Nasal cavity respiratory epithelium epithelial cell of viscerocranial mucosa (primary cell): ENCODE measurements at places on chromosomes 11 and 22. TPM values are rescaled to one million over a fixed set of nuclear protein-coding genes. Genes with fewer than 3 reads are reported as not detected.

The ACTN3 gene
- total RNA-seq: under 0.01 TPM in 1 of 2 replicates, not detected in the other

The IL18 gene
- total RNA-seq: 23.3 and 40.0 TPM in 2 replicates

The INPP5J gene
- 0.34 and 1.1 TPM in 2 replicates for total RNA-seq

The CSRP3 gene
- total RNA-seq: not detected in 2 replicates

The CFAP300 gene
- 3.0 and 5.1 TPM in 2 replicates for total RNA-seq

The MMP10 gene
- 0.93 and 10.3 TPM in 2 replicates for total RNA-seq

The RFPL3 gene
- total RNA-seq: not detected in 2 replicates

The RFPL2 gene
- not detected in 2 replicates for total RNA-seq

The OR51B4 gene
- total RNA-seq: not detected in 2 replicates

The OR8G1 gene
- not detected in 2 replicates for total RNA-seq

The DERL3 gene
- total RNA-seq: under 0.01 and 0.07 TPM in 2 replicates

The KDM4E gene
- total RNA-seq: not detected in 2 replicates

The OSBPL5 gene
- 5.8 and 68.2 TPM in 2 replicates for total RNA-seq

The GALR3 gene
- total RNA-seq: 0.07 TPM in 1 of 2 replicates, not detected in the other

The PRR33 gene
- not detected in 2 replicates for total RNA-seq

The RCOR2 gene
- total RNA-seq: 1.7 and 4.7 TPM in 2 replicates

The TPH1 gene
- total RNA-seq: under 0.01 and 0.07 TPM in 2 replicates

The LINC01488 gene
- not detected in 2 replicates for total RNA-seq

The PATE4 gene
- total RNA-seq: not detected in 2 replicates

The CATSPER1 gene
- total RNA-seq: not detected in 2 replicates

The CRYBA4 gene
- total RNA-seq: not detected in 2 replicates

The DMC1 gene
- total RNA-seq: 1.4 and 3.1 TPM in 2 replicates

The GGTLC2 gene
- total RNA-seq: not detected in 2 replicates

The CBX7 gene
- total RNA-seq: 2.4 and 3.9 TPM in 2 replicates

The FREY1 gene
- total RNA-seq: 0.68 and 1.4 TPM in 2 replicates

The GPHA2 gene
- not detected in 2 replicates for total RNA-seq

The ABCC8 gene
- total RNA-seq: not detected in 2 replicates

The RTN4RL2 gene
- total RNA-seq: under 0.01 TPM in 1 of 2 replicates, not detected in the other

The DBX1 gene
- not detected in 2 replicates for total RNA-seq

The SCGB1A1 gene
- total RNA-seq: not detected in 2 replicates
